ENCODE measurements at places on chromosomes 5 and 9. TPM values are rescaled to one million over a fixed set of nuclear protein-coding genes. Genes with fewer than 3 reads are reported as not detected.

DNA sequence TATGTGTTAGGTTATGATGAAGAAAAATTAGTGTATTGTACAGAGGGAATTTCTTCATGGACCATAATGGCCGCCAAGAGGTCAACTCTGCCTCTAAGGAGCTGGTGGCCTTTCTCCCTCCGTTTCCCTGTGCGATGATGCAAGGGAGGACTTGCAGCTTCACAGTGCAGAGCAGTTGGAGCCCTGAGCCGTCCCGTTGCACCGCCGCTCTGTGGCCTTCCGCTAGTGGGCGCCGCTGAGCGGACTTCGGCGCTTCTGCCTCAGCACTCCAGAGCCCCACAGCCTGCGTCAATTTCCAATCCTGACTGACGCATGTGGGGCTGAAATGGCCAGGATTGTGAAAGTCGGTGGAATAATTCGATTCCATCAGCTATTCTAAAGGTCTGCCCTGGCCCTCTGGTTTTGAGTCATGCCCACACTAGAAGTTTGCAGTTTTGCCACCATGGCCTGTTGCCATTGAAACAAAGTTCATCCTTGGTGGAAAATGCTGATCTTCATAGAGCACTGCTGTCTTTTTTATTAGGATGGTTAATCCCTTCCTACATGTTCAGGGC, 22.7 kb upstream of the LECT2 start:
- no peaks in the 10 kb centered on the region for H3K36me3 ChIP-seq
- no peak overlapping the region for H3K27ac ChIP-seq
- no peak overlapping the region for H3K4me3 ChIP-seq
- DNase-seq: peak; percentile 63

DNA sequence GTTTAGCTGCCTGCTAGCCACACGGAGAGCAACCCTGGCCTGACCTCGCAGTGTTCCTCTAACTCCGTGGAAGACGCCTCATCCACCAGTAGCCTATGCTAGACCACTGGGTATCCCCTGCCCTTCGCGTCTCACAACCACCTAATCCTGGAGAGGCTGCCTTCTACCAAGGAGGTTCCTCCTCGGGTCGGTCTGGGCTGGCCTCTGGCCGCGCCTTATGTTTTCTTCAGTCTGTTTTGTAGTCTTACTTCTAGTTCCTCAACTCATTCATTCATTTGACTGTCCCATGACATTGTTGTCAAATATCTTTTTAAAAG, 1.6 kb upstream of the TPM2 start:
- H3K27me3 ChIP-seq: no peaks in the 10 kb centered on the region
- H3K4me1 ChIP-seq: peaks cover 35% of the 10 kb centered on the region

GRCh38 chr5:18323891-18324290, 689.6 kb downstream of the TAF11L14 start:
- no peaks in the 10 kb centered on the region for H3K4me1 ChIP-seq
- no peak overlapping the region for H3K4me3 ChIP-seq
- H3K27ac ChIP-seq: no peak overlapping the region
- no peaks in the 10 kb centered on the region for H3K27me3 ChIP-seq
- H3K36me3 ChIP-seq: no peaks in the 10 kb centered on the region

DNA sequence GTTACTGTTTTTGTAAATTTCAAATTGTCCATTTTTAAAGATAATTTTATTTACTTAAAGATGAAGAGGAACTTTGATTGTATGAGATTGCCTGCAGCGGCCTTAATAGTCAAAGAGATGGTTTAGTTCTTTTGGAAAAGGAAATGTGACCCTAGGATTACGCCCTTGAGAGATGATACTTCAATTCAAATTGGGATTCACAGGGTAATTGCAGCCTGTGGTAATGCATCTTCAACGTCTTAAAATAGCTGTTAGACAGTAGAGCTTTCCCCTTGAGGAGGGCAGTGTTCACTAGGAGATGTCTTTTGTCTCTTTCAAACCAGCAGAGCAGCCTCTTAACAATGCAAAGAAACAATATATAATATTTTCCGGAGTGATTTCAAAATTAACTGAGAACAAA, 127.1 kb downstream of the TAF11L14 start:
- no peak overlapping the region for H3K4me3 ChIP-seq
- H3K36me3 ChIP-seq: no peaks in the 10 kb centered on the region
- H3K27me3 ChIP-seq: no peaks in the 10 kb centered on the region
- H3K4me1 ChIP-seq: no peaks in the 10 kb centered on the region
- no peak overlapping the region for H3K27ac ChIP-seq
- peak; percentile 13 for DNase-seq

DNA sequence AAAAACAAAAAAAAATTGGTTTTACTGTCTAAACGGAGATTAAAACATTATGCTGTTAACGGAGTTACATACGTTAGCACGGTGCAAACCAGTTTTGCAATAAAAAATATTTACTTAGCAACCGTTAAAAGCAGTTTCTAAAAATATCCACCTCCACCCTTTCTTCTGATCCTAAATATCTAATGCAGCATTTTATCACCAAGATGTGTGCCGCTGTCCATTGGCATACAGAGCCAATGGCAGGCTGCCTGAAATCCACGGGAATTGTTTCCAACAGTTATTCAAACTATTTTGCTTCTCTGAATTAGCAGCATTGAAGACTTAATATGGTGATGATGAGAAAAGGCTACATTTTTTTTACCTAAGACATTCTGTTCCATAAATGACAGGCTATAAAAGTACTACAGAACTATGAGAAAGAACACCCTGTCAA, 61.6 kb downstream of the CSNK1A1 start:
- H3K36me3 ChIP-seq: peaks cover 3% of the 10 kb centered on the region
- no peak overlapping the region for H3K4me3 ChIP-seq
- peak; percentile 81 for DNase-seq
- peak overlapping the region; percentile 95 for H3K27ac ChIP-seq
- peaks cover 47% of the 10 kb centered on the region for H3K4me1 ChIP-seq

- H3K27ac ChIP-seq: no peak overlapping the region
- H3K36me3 ChIP-seq: no peaks in the 10 kb centered on the region
- peaks cover 2% of the 10 kb centered on the region for H3K27me3 ChIP-seq
Measured at GRCh38 chr5:1908931-1909330, 26.2 kb upstream of the IRX4 start.

GRCh38 chr5:147454996-147455677, 54.7 kb downstream of the DPYSL3 start:
- peak; percentile 96 for DNase-seq
- H3K4me1 ChIP-seq: peaks cover 32% of the 10 kb centered on the region
- peaks cover 10% of the 10 kb centered on the region for H3K27me3 ChIP-seq
- H3K27ac ChIP-seq: peak overlapping the region; percentile 92
- H3K4me3 ChIP-seq: no peak overlapping the region

GRCh38 chr5:36365896-36366295, 64.2 kb upstream of the RANBP3L start:
- H3K4me1 ChIP-seq: no peaks in the 10 kb centered on the region
- H3K27me3 ChIP-seq: no peaks in the 10 kb centered on the region
- no peak overlapping the region for H3K4me3 ChIP-seq
- H3K36me3 ChIP-seq: no peaks in the 10 kb centered on the region
- no peak for DNase-seq

DNA sequence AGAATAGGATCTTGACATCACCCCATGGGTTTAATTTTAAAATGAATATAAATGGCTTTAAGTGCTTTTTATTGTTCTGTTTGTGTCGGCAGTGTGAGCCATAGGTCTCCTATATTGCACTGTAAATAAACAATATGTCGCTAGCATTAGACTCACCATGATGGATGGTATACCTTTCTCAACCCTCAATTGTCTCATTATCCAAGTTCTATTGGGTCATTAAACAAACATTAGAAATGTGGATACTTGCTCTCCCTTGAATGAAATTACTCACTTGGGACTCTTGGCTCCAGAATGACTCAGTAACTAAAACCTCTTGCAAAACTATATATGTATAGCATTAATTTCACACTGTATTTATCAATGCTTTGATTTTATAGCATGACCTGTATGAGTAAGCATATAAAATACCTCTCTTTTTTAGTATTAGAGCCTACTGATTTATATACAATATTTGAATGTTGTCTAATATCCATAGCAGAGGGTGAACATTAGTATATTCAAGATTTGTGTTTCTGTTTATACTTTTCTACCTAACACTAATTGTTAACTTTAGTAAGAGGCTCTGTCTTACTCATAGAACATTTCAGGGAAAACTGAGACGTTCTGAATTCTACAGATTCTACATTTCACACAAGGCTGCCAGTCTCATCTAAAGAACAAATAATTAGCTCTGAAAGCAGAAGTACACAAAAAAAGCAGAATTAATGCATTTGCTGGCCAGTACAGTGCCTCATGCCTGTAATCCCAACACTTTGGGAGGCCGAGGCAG, 303.8 kb upstream of the PRR16 start:
- no peak overlapping the region for H3K4me3 ChIP-seq
- no peak overlapping the region for H3K27ac ChIP-seq
- H3K36me3 ChIP-seq: no peaks in the 10 kb centered on the region
- no peak for DNase-seq

DNA sequence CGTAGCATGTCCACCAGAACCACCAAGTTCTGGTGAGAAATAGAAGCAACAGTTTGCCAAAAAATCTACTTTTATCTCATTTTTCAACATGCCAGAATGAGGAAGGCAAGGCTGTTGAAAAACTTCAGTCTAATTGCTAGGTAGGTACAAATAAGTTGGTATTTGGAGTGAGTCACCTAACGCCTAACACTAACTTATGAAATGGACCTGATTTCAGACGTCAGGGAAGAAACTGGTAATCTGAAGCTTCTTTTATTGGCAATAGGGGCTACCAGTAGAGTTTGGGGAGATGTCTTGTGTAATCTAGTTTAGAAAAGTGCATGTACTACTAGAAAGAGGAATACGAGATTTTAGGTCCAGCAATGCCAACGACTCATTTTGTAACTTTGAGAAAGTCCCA, 4.4 kb upstream of the PDE6A start:
- H3K4me3 ChIP-seq: no peak overlapping the region
- H3K27me3 ChIP-seq: peaks cover 4% of the 10 kb centered on the region
- no peaks in the 10 kb centered on the region for H3K4me1 ChIP-seq

DNA sequence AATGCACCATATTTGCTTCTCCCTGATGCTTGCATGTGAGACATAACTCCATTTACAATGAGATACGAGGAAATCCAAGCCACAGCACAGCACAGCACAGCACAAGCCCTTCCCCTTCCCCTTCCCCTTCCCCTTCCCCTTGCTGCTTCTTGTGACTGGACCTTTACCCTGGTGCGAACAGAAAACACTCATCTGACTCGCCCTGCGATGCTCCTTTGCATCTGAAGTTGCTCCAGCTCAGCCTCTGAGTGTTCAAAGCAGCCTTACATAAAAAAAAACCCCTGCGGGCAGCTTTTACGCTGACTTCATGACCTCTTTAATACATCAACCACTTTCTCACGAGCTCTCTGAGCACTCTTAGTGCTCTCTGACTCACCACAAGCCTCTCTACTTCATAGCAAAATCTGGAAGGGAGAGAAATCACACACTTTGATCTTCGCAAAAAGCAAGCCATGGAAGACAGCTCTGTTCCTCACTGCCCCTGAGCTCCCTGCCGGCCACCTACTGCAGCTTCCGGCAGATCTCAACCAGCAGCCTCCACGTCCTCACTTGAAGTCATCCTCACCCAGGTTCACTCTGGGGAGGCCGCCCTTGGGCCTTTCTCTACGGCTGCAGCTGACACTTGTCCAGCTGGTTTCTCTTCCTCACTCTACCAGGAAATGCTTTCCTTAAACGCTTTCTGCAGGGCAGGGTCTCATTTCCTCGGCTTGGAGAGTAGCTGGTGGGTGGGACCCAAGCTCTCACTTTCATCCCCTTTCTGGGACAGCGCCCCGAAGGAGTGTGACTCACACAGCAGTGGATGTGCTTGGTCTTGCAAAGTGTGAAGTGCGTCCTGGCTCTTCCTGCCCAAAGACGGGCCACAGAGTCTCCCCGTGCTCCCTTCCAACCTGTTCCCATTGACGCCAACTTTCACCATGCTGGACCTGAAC, 5.3 kb downstream of the SLC34A1 start:
- DNase-seq: peak; percentile 83
- peaks cover 35% of the 10 kb centered on the region for H3K27me3 ChIP-seq
- H3K4me1 ChIP-seq: peaks cover 19% of the 10 kb centered on the region
- H3K27ac ChIP-seq: peak overlapping the region; percentile 35
- H3K4me3 ChIP-seq: no peak overlapping the region

- H3K27ac ChIP-seq: no peak overlapping the region
- H3K36me3 ChIP-seq: no peaks in the 10 kb centered on the region
- no peaks in the 10 kb centered on the region for H3K27me3 ChIP-seq
- DNase-seq: no peak
- H3K4me3 ChIP-seq: no peak overlapping the region
Measured at GRCh38 chr5:18605186-18605585, 970.9 kb downstream of the TAF11L14 start.

- no peaks in the 10 kb centered on the region for H3K36me3 ChIP-seq
- H3K27me3 ChIP-seq: no peaks in the 10 kb centered on the region
- H3K4me3 ChIP-seq: no peak overlapping the region
- no peak overlapping the region for H3K27ac ChIP-seq
Measured at GRCh38 chr5:13511442-13511841, 433.0 kb downstream of the DNAH5 start.

GRCh38 chr9:131114084-131114535, 11.3 kb upstream of the NUP214 start:
- H3K4me3 ChIP-seq: no peak overlapping the region
- H3K27me3 ChIP-seq: no peaks in the 10 kb centered on the region
- no peak for DNase-seq
- H3K4me1 ChIP-seq: peaks cover 2% of the 10 kb centered on the region

The CCL19 gene
- total RNA-seq: 0.35 TPM

The FBP2 gene
- 105 TPM for total RNA-seq

The CHSY3 gene
- total RNA-seq: 6.3 TPM

The MRRF gene
- 30.1 TPM for total RNA-seq

The WNT8A gene
- total RNA-seq: not detected

The OXCT1 gene
- total RNA-seq: 12.5 TPM

The VDAC1 gene
- 218 TPM for total RNA-seq

The ANXA2R gene
- 1.2 TPM for total RNA-seq

The FAT2 gene
- 0.40 TPM for total RNA-seq

The RETREG1 gene
- total RNA-seq: 67.3 TPM
